Left cardiac atrium (tissue), 4 donors: ENCODE measurements at places on chromosomes 1 and 21. TPM values are rescaled to one million over a fixed set of nuclear protein-coding genes. Genes with fewer than 3 reads are reported as not detected.

The CCDC17 gene
- 0.44 TPM for total RNA-seq

The PAQR6 gene
- total RNA-seq, result 0.71 TPM

The PM20D1 gene
- total RNA-seq, result 0.91 TPM

The BCL2L15 gene
- not detected for total RNA-seq

The AVPR1B gene
- total RNA-seq, result not detected

The AADACL4 gene
- not detected for total RNA-seq

The REN gene
- total RNA-seq, result not detected

The ERICH3 gene
- total RNA-seq, result not detected

The PALMD gene
- 80.7 TPM for total RNA-seq

The CD53 gene
- total RNA-seq, result 19.8 TPM

The PTPRC gene
- total RNA-seq, result 24.2 TPM

The UBL4B gene
- total RNA-seq, result not detected

The GLRX2 gene
- total RNA-seq, result 24.5 TPM

The ST6GALNAC5 gene
- 0.52 TPM for total RNA-seq

DNA sequence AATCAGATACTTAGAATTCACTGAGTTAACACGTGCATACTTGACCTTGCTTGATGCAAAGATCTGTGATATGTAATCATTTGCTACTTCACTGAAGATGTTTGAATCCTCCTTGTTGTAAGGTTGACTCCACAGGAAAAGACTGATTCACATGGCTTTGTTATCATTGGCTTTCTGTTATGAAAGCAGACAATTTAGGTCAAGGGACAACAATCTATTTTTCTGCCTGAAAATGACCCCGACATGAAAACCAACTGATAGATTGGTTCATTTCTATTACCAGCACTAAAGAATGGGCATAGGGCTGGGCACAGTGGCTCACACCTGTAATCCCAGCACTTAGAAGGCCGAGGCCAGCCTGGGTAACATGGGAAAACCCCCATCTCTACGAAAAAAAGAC lies 546.9 kb downstream of the SMYD3 start:
- DNase-seq, result no peak

DNA sequence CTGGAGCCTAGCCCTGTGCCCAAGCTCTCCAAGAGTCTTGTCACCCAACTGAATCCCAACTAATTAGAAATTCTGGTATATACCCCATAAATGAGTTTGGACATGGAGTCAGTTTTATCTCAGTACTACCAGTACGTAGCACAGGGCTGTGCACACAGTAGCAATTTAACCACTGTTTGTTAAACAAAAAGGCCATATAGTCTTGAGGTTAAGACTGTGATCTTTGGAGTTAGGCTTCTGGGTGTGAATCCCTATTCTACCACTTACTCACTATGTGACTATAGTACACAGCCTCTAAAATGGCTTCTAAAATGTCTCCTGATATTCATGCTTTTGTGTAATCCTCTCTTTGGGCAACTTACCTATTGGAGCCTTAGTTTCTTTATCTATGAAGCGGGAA lies 48.2 kb downstream of the RAB3B start:
- no peak for DNase-seq

DNA sequence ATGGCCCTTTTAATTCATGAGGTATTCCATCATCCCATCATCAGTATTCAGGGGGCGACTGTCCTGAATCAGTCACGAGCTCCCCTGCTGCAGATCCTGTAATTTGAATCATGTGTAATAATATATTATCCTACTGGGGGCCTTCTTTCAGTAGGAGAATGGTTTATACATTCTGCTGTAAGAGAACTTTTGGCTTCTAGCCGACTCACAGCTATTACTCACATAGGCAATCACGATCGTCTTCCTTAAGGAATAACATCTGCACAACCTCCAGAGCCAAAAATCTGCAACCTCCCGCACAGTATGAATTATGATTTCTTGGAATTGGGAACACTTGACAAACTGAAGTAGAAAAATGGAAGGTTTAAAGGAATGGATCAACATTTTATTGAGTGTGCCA lies 343.0 kb downstream of the USP25 start:
- no peak for DNase-seq

DNA sequence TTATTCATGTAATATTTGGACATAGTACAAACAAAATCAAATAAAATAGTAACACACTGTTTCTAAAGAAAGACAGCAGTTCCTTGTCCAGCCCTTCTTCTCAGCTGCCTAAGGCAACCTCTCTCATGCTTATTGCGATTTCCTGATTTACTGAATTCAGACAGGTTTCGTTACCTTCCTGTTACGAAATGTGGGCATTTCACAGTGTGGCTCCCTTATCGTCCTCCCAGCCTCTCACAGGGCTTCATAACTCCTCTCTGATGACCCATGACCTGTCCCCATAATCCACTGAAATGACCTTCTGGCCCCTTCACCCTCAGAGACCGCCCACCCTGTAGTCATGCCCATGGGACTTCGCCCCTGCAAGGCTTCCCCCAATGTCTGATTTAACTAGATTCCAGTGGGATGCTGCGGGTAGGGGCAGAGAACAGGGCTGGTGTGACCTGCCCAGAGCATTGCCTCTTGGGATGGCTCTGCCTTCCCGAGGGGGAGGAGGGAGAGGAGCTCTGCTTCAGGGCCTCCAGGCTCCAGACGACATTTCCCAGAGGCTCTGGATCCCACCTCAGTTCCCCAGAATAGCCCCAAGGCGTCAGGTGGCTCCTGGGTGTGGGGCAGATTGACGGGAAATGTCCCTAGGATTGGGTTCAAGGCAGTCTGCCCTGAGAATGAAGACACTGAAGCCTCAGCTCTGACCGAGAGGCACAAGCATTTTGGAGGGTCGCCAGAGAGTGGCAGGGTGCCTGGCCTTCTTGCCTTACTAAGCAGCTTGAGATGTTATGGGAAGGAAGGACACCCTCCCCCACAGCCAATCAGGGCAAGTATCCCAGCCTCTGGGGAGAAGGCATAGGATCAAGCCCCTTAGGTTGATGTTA lies 20.6 kb downstream of the PADI2 start:
- DNase-seq, result no peak

DNA sequence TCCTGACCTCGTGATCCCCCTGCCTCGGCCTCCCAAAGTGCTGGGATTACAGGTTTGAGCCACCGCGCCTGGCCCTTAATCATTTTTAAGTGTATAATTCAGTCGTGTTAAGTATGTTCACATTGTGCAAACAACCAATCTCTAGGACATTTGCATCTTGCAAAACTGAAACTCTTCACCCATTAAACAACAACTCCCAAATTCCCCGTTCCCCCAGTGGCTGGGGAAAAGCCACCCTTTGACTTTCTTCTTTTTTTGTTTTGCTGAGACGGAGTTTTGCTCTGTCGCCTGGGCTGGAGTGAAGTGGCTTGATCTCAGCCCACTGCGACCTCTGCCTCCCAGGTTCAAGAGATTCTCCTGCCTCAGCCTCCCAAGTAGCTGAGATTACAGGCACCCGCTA lies 6.5 kb upstream of the THEMIS2 start:
- peak; percentile 5 for DNase-seq

DNA sequence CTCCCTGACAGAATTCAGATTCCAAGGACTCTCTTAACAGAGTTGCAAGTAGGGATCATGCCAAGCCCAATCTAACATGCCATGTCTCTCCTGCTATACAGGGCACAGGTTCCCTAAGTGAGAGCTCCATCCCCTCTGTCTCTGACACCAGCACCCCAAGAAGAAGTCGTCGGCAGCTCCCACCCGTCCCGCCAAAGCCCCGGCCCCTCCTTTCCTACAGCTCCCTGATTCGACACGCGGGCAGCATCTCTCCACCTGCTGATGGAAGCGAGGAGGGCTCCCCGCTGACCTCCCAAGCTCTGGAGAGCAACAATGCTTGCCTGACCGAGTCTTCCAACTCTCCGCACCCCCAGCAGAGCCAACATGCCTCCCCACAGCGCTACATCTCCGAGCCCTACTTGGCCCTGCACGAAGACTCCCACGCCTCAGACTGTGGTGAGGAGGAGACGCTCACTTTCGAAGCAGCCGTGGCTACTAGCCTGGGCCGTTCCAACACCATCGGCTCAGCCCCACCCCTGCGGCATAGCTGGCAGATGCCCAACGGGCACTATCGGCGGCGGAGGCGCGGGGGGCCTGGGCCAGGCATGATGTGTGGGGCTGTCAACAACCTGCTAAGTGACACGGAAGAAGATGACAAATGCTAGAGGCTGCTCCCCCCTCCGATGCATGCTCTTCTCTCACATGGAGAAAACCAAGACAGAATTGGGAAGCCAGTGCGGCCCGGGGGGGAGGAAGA lies 263.2 kb downstream of the ZNF648 start:
- no peak for DNase-seq

GRCh38 chr1:206550446-206550845 lies 43.1 kb downstream of the RASSF5 start:
- no peak for DNase-seq

- DNase-seq, result no peak
These were observed 677 bp upstream of the HSD11B1 start for GRCh38 chr1:209703834-209704504.

GRCh38 chr1:221937155-221937953 lies 195.5 kb upstream of the DUSP10 start:
- DNase-seq, result no peak

- no peak for DNase-seq
These were observed 58.3 kb downstream of the KCNAB2 start for GRCh38 chr1:6103854-6104530.

- no peak for DNase-seq
These were observed 15.1 kb upstream of the PIGV start for GRCh38 chr1:26772687-26773086.

GRCh38 chr1:227899820-227900449 lies 47.8 kb downstream of the WNT9A start:
- peak; percentile 15 for DNase-seq

DNA sequence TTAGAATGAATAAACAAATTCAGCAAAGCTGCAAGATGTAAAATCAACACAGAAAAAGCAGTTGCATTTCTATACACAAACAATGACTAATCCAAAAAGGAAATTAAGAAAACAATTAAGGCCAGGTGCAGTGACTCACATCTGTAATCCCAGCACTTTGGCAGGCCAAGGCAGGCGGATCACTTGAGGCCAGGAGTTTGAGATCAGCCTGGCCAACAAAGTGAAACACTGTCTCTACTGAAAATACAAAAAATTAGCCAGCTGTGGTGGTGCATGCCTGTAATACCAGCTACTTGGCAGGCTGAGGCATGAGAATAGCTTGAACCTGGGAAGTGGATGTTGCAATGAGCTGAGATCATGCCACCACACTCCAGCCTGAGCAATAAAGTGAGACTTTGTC lies 22.3 kb downstream of the THEM4 start:
- DNase-seq, result no peak

DNA sequence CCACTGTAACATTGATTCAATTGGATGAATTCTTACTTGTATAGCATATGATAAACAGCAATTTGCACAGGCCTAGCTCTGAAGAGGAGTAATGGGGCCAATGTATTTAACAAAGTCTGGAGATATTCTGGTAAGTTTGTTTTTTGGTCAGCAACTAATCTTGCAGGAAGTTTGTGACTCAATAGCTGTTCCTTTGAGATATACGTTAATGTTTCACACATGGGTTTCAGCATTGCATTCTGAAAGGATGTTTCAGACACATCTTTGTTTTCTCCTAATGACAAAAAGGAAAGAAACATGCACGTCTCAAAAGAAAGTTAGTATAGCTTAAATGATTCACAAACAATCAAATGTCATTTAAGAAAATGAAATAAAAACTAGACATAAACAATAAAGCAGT lies 49.0 kb downstream of the LTN1 start:
- DNase-seq, result no peak

DNA sequence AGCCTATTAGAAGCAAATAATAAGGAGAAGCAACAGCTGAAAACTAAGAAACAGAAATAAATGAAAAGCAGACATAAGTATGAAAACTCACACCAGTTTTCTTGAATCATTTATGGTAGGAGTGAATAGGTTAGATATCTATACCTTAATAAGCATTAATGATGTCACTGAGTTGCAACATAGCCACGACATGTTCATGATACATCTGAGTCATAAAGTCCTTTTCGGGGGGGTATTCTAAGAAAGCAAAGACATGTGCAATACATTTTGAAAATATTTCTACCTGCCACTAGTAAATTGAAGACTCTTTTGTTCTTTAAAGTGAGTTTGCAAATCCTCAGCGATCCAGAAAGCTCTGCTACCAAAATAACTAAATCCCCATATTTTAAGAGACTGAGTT lies 7.2 kb downstream of the CD34 start:
- DNase-seq, result no peak

- DNase-seq, result no peak
These were observed 20.1 kb upstream of the PDE4B start for GRCh38 chr1:65772607-65773006.

DNA sequence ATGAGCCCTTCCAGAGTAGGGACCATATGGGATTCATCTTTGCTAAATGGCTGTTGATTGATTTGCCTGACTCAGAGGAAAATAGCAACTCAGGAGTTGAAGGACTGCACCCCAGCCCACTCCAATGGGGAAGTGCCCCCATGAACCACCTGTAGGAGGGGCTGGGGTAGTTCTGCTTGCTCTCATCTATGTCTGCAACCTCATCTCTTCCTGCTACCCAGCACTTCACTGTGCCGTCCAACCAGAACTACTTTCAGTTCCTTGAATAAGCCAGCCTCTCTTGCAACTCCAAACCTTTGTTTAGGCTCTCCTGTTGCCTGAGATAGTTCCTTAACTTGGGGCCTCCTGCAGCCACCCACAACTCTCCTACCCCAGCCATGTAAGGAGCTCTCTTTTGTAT lies 26.6 kb downstream of the BEND5 start:
- no peak for DNase-seq

DNA sequence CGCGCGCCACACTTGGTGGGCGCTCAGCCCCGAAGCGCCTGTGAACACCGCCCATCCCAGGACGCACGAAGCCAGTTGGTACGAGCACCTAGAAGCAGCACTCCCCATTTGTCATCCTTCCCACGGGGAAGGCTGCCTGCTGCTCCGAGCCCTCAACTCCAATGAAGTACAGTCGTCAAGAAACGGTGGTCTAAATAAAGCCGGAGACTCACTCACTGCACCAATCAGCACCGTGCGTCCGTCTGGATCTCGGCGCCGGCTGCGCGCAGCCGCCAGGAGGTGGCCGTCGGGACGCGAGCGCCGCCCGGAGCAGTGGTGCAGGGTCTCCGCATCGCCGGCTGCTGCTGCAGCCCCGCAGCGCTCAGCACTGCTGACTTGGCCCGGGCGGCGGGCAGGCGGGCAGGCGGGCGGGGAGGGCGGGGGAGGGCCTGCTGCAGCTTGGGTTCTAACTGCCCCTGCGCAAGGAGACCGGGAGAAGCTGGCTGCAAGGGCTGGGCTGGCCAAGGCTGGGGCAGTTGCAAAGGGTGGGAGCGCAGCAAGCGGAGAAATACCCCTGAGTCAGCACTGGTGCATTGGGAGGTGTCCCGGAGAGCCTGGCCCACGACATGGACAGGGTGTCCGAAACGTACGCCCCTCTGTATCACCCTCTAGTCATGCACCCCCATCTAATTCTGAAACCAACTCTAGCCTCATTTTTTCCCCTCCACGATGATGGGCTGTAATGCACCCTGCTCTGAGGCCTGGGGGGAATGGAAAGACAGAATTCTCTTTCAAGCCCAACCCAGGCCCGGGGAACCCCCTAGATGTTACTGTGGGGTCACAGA lies 35.8 kb upstream of the H6PD start:
- DNase-seq, result no peak

- no peak for DNase-seq
These were observed 157.5 kb upstream of the CD34 start for GRCh38 chr1:208068407-208068806.

GRCh38 chr1:53619367-53620060 lies 119.5 kb downstream of the GLIS1 start:
- DNase-seq, result no peak
